ENCODE measurements at places on chromosomes 7 and 10. TPM values are rescaled to one million over a fixed set of nuclear protein-coding genes. Genes with fewer than 3 reads are reported as not detected.

LBX1 gene
- 0.12 TPM for total RNA-seq

HOXA1 gene
- total RNA-seq: not detected

DNA sequence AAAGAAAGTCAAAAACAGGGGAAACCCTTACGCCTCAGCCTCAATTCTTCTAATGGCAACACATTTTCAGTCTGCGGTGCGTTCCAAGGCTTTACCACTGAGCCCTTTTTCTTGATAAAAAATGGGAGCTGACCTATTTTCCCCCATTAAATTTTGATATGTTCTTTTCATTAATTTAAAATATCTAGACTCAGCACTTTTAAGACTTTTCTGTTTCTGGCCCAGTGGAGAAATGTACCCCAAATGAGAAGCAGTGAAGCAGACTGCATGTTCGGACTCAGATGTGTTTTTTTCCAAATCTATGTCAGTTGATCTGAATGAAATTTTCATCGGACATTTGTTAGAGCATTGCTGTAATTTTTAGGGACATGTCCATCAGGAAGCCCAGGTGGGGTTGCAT, 126.2 kb downstream of the SEC23IP start:
- no peak for DNase-seq

DNA sequence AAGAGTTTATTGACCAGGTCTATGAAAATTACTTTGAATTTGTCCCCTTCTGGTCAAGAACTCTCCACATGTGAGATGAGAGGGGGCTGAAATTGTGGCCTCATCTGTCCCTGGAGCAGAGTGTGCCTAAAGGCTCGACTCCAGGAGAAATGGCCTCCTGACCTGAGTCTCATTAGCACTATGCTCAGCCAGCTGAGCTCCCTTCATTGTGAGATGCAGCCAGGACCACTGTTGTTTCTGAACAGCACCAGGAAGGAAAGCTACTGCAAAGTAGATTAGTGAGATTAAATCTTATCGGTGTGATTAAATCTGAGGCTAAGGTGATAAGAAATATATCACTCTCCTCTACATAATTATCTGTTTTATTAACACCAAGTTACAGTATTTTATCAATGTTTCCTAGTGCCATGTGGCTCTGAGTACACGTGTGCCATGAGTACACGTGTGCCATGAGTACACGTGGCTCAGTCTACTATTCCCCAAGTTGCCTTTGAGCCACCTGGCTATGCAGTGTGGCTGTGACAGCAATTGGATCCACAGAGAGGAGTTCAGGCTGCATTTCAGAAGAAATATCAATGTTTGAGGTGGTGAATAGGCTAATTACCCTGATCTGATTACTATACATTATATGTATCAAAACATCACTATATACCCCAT, 126.9 kb downstream of the IPMK start:
- no peak for DNase-seq

- DNase-seq: no peak
These were observed 57.4 kb downstream of the PIP4K2A start for GRCh38 chr10:22657024-22657423.

GRCh38 chr7:129009437-129009836, 45.5 kb downstream of the TNPO3 start:
- DNase-seq: no peak

DNA sequence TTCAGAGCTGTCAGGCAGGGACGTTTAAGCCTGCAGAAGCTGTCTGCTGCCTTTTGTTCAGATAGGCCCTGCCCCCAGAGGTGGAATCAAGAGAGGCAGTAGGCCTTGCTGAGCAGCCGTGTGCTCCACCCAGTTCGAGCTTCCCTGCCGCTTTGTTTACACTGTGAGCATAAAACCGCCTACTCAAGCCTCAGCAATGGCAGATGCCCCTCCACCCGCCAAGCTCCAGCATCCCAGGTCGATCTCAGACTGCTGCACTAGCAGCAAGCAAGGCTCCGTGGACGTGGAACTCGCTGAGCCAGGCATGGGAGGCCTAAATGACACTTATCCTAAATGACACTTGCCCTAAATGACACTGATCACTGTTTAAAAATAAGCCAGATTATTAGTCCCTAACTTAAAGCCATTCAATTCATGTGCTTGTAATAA, 6.8 kb upstream of the ASB15 start:
- DNase-seq: peak; percentile 22

GRCh38 chr7:44438816-44439215, 51.6 kb downstream of the NUDCD3 start:
- no peak for DNase-seq

- DNase-seq: no peak
These were observed 34.9 kb downstream of the COA1 start for GRCh38 chr7:43694399-43694748.

- no peak for DNase-seq
These were observed 53.8 kb downstream of the CAMK1D start for GRCh38 chr10:12403119-12403518.
